ENCODE measurements at places on chromosomes 4 and X.

- DNase-seq = no peak
Measured at GRCh38 chr4:43457866-43458265, 565.4 kb downstream of the GRXCR1 start.

DNA sequence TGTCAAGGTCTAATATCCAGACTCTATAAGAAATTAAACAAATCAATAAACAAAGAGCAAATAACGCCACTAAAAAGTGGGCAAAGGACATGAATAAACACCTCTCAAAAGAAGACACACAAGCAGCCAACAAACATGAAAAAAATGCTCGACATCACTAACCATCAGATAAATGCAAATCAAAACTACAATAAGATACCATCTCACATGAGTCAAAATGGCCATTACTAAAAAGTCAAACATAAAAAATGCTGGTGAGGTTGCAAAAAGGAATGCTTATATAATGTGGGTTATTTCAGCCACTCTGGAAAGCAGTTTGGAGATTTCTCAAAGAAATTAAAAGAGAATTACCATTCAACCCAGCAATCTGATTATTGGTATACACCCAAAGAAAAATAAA, 481.1 kb downstream of the STPG2 start:
- DNase-seq = no peak

GRCh38 chrX:123740536-123740935, 7.7 kb upstream of the THOC2 start:
- DNase-seq = no peak

DNA sequence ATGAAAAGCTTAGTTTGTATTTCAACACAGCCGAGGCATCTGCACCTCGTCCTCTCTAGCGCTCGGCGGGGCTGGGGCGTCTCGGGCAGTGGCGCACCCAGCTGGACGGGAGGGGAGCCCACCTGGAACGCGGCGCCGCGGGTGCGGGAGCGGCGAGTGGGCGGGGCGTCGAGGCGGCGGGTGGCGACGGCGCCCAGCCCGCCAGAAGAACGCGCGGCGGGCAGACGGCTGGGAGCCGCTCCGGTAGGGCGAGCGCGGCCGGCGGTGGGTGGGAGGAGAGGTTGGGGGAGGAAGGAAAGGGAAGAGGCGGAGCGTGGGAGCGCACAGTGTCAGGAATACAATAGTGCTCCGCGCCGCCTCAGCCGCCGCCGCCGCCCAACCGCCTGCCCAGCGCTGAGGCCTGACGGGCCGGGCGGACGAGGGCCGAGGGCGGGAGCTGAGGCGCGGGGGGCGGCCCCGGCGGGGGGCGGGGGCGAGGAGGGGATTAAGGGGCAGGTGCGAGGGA, at the start of gene JADE3:
Gene JADE3 (plus strand): TSS at position 324 of the 505 bp plus-strand sequence. CDS start 72,474 bp downstream, outside the sequence.
- DNase-seq = no peak

DNA sequence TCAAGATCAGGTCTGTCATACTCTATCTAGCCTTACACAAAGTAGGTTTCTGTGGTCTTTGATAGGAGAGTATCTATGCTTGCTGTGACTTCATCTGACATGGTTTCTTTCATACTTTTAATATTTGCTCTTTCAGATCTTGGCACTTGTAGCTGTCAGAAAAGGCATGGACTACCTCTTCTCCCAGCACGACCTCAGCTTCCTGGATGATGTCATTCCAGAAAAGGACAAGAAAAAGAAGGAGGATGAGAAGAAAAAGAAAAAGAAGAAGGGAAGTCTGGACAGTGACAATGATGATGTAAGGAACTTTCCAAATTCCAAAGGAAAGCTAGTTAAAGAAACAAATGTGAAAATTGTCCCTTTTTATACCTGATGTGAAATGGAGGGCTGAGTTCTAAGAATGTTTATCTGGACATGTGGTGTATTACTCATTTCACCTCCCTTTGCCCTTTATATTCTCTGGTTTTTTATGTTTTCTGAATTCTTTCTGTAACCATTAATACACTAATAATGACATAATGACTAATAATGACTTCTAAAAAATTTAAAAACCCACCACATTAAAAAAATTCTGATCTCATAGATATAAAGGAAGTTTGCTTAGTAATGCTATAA, 221.2 kb downstream of the SLC4A4 start:
- no peak for DNase-seq

DNA sequence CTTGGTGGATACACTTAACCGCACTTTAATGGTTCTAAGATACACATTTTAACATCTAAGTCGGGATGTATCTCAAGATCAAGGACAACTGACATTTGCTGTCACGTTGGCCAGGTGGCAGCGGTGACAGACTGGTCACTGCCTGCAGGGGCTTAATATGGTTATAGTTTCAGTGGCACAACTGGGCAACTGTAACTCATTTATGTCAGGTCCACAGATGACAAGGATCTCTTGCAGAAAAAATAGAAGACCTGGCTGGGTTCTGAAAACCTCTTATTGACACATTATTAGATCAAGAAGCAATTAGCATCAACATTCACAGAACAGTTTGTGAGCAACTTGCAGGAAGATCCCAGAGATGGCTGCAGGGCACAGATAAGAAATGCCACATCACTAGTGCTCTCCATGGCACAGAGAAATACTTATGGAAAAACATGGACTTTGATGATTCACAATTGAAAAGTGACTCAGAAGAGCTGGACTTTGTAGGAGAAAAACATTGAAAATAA, 99.6 kb upstream of the SORBS2 start:
- DNase-seq = no peak

DNA sequence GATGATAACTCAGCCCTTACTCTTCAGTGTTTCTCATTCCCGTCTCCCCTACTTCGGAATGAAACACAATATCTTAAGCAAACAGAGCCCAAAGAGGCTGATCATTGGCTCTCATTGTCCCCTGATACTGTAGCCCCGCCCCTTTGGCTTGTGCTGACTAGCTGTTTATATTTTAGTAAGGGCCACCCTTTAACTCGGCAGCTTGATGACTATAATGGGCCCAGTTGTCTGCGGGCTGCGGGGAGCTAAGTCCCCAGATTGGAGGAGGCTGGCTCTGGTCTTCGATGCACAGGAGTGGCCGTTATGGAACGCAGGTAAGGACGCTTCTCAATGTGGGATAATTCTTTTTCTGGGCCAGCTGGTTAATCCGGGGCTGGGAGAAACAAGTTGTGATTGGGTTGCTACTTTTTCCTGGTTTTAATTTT, at the start of gene TRIM2:
Gene TRIM2 (plus strand): TSS at position 197 of the 425 bp plus-strand sequence. CDS start 88 bp downstream, at position 285.
- DNase-seq = no peak

GRCh38 chrX:55057675-55058249, 17.1 kb upstream of the PAGE2B start:
- DNase-seq = peak; percentile 7

- DNase-seq = no peak
Measured at GRCh38 chr4:187357821-187358220, 634.2 kb upstream of the FAT1 start.

GRCh38 chrX:50067435-50068284, 133.1 kb downstream of the AKAP4 start:
- DNase-seq = peak; percentile 20

DNA sequence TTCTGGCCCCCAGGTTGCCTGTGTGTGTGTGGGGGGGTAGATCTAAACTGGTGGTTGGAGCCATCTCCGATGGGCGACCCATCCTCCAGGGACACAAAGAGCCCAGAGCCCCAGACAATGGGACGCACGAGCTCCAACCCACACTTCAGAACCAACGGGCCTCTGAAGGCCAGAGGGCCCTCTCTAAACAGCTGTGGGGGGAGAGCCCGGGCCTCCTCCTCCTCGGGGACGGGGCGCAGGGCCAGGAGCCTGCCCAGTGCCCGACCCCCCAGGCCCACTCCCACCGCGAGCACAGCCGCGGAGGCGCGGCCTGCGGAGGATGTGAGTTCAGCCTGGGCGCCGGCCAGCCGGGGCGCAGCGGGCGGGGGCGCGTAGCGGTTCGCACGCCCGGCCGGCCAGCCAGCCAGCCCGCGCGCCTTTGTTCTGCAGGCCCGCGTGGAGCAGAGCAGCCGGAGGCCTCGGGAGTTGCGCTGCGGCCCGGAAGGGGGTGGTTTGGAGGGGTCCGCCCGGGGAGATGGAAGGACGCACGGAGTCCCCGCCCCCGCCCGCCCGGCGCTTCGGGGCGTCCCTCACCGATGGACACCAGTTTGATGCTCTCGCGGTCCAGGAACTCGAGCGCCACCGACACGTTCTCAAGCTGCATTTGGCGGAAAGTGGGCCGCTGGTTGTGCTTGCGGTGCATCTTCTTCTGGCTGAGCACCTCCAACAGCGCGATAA, 4.0 kb downstream of the FLNA start:
- DNase-seq = no peak

- no peak for DNase-seq
Measured at GRCh38 chr4:100545427-100545826, 27.6 kb upstream of the EMCN start.

DNA sequence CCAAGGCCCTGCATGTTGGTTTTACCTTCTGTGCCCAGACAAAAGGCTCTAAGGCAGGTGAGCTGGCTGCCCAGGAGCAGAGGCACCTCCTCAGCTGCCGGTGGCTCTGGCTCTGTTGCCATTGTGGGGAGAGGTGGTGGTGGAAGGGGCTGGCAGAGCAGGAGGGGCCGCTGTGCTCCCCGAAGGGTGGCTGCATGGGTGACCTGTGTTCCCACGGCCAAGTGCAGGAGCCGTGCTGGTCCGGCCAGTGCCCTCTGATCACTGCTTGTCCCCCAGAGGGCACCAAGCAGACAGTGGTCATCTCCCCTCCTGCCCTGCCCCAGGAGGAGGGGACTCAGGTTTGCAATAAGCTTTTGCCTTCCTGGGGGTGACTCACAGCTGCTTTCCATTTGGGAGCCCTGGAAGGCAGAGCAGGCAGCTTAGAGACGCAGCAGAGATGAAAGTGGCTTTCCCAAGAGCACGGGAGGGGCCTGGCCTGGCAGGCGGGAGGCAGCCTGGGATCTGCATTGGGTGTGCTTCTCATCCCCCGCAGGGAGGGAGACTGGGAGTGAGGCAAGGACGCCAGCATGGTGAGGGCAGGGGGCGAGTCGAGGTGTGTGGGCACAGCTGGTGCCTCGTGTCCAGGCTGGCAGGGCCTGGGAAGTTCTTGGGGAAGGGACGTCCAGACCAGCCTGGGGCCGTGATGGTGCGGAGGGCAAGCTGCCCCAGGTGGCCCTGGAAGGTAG, 28.7 kb downstream of the DOK7 start:
- no peak for DNase-seq

DNA sequence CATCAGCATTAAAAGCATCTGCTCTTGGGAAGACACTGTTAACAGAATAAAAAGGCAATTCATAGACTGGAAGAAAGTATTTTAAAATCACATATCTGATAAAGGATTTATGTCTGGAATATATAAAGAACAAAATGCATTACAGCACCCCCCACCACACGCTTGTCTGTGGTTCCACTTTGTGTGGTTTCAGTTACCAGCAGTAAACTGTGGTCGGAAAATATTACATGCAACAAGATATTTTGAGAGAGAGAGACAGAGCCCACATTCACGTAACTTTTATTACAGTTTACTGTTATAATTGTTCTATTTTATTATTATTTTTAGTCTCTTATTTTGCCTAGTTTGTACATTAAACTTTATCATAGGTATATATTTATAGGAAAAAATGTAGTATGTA, 21.2 kb upstream of the PDE6B start:
- DNase-seq = no peak

- no peak for DNase-seq
Measured at GRCh38 chrX:10230222-10230621, 73.4 kb downstream of the CLCN4 start.

DNA sequence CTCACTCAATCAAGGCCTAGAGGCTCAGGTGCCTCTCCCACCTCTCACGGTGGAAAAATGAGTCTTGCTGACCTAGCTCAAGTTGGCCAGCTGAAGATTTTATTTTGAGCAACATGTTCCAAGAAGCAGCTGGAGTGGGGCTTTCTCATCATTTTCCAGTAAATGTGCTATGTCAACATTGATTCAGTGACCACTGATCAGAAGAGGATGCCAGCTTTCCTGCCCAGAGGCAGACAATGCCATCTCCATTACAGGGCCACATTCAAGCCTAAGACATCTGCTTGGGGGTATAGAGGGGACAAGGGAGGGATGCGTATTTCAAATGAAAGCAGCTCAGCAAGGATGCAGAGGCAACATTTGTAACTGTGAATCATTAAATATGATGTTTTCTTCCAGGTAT, 3.0 kb downstream of the MEPE start:
- no peak for DNase-seq

DNA sequence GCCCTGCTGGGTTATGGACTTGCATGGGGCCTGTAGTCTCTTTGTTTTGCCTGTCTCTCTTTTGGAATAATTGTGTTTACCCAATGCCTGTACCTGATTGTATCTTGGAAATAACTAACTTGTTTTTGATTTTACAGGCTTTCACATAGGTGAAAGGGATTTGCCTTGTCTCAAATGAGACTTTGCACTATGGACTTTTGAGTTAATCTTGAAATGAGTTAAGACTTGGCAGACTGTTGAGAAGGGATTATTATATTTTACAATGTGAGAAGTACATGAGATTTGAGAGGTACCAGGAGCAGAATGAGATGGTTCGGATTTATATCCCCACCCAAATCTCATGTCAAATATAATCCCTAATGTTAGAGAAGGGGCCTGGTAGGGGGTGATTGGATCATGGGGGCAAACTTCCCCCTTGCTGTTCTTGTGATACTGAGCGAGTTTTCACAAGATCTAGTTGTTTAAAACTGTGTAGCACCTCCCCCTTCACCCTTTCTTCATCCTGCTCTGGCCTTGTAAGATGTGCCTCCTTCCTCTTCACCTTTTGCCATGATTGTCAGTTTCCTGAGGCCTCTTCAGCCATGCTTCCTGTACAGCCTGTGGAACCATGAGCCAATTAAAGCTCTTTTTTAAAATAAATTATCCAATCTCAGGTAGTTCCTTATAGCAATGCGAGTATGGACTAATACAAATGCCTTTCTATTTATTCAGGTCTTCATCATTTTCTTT, 102.3 kb downstream of the MSN start:
- DNase-seq = no peak

- no peak for DNase-seq
Measured at GRCh38 chr4:25842229-25842845, 20.5 kb downstream of the SEL1L3 start.

- no peak for DNase-seq
Measured at GRCh38 chrX:19792412-19792811, 95.0 kb downstream of the SH3KBP1 start.

DNA sequence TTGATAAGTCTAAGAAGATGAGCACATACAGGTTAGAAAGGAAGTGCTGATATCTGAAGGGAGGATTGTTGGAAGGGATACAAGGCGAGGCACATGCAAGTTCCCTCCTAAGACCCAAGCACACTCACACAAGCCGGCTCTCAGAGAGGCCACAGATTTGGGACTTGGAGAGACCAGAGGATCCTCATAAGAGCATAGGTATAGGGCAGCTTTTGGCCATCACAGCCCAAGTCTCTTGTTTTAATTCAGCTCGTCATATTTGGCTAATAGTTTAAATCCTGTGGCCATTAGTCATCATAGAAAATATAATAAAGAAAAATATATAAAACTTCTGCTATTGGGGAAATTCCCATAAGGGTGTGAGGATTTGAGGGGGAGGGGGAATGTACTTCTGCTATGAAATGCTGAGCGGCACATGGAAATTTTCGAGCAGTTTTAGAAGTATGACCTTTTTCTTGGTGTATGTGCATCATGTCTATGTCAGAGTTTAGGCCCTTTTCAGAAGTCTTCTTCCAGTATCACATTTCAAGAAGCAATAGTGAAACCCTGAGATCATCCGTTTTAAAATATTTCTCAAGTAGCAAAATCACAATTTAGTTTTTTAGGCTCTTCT, 97.7 kb downstream of the NFKB1 start:
- DNase-seq = no peak
